Foreskin fibroblast (primary cell): ENCODE measurements at places on chromosomes 4 and X.

DNA sequence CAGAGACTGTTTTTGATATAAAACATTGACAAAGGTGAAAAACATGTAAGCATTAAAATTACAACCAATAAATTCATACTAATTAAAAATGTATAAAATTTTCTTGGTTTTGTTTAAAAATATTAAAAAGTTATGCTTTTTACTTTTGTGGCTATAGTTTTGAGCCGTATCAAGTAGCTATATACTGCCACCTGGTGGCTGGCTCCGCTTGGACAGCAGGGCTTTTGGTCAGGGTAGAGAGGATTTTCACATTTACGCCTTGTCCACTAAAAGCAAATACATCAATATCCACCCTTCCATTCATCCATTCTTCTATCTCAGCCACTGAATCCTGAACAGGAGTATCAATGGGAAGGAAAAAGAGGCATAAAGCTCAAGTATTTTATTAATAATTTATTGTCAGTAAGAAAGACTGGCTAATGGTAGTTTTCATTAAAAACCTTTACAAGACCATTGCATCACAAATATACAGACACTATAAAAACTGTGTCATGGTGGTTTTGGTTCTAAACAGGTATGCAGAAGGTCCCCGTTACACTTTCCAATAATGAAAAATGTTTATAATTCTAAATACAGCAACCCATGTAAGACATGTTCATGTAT lies 32.1 kb upstream of the MTNR1A start:
- DNase-seq, result peak; percentile 86

GRCh38 chrX:50002067-50002714 lies 79.8 kb downstream of the CLCN5 start:
- no peak for DNase-seq

DNA sequence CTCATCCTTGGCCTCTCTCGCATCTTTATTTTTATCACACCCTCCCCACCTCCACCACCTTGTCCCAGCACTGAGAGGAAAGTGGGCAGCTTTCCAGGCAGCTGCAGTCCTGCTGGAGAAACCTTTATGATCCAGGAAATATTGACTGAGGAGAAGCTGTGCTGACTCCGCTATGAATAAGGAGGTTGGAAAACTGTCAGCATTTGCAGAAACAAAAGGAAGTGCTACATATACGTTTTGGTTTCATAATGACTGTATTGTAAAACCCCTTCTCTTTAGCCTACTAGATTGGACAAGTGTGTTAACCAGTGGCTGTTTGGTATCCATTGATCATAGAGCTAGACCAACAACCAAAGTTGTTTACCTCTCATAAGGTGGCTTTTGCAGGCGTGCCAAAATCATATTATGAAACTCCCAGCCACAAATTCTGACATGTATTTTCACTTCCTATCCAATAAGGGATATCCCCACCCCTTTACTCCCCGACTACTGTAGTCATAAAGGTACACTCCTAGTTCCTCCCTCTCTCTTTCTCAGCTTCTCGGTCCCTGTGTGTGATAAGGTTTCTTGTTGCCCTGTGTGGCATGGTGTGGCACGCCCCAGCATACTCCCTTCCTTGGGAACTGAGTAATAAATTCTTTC lies 88.4 kb downstream of the GPR143 start:
- DNase-seq, result peak; percentile 58

- no peak for DNase-seq
These were observed 284.3 kb downstream of the SLC7A11 start for GRCh38 chr4:137957806-137958205.

DNA sequence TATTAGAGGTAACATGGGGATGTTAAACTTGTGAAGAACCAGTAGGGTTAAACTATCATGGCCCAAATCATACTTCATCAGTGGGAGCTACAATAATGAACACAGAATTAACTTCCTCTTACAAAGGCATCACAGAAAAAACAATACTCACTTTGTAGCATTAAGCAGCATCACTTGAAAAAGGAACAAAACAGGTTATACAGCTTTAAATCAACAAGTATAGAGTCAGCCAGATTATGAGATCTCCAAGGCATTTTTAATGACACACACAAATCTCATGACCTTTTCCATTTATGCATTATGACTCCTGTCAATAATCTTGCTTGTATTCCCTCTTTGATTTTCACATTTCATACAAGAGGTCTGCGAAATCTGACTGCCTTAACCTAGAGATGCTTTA lies 18.3 kb downstream of the FBXL5 start:
- DNase-seq, result no peak

DNA sequence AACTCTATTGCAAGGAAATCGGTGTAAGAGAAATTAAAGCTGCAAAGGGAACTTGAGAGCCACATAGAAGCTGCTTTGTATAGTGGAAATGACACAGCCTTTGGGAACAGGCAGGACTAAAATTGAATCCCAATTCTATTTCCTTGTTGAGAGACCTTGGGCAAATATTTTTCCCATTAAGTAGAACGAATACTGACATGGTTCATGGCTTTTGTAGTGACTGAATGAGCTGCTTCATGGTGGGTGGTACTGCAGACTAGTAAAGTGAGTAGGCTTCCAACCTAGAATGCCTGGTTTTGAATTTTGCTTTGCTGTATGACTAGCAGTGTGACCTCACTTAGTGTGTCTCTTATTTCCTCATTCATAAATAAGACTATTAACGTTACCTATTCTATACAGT lies 182.2 kb upstream of the KCNIP4 start:
- no peak for DNase-seq

DNA sequence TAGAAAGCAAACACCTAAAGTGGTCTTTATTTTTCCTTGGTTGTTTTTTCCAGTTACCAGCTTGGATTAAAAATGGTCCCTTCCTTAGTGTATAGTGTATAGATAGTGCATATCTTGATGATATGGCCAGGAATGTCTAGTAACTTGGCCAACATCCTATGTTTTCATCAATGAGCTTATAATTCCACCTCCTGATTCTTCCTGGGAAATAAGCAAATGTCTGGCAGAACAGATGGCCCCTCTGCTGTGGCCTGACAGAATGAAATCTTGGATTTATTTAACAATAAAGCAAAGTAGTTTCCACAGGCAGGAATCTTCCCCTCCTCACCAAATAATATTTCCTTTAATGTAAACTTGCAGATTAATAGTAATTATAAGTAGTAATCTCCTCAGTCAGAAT lies 6.1 kb downstream of the SCARB2 start:
- DNase-seq, result no peak
